Activated CD8-positive, alpha-beta memory T cell treated with anti-CD3 and anti-CD28 coated beads for 1 hour (primary cell): ENCODE measurements at places on chromosomes 2 and 18.

DNA sequence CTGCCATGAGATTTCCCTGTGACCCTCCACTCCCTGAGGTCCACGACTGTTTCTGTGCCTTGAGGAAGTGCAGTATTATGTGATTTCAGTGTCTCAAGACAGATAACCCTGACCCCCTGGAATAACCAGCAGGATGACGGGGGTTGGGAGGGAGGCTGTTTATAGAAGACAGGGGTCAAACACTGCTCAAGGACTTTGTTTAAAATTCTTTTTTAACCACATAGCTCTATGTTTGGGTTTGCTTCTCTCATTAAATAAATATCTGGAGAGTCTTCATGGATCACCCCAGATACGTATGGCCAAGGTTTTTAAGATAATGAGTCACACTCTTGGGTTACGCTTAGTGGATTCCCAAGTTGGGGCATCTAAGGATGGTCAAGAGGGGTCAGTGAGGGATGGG is 523.8 kb upstream of the TNP1 start:
- DNase-seq = no peak

DNA sequence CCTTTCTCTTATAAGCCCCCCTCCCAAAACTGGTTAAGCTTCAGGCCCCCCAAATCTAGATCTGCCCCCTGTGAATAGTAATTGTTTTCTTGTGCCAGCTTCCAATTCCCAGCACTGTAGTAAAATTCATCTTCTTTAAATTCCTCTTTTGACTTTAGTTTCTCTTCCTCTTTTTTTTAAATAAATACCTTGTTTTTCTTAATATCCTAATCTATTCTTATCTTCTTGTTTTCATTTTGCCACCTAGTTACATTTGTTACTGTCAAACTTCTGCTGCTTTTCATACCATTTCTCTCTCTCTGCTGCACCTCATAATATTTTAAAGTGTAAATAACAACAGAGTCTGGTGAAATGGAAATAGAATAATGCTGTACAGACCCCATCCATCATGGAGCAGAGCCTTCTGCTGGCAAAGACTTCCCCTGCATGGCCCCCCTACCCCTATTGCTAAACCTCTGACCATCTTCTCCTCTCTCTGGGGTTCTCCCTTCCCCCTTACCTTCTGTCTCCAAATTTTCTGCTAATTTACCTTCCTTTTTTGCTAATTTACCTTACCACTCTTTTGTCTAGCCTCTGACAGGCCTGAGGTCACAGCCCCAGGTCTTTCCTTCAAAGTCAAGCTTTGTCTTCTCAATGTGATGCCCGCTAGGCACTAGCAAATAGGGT is 94.9 kb upstream of the PAPOLG start:
- no peak for DNase-seq

- DNase-seq = no peak
These were observed 17.6 kb upstream of the MAP4K4 start for GRCh38 chr2:101679801-101680487.

DNA sequence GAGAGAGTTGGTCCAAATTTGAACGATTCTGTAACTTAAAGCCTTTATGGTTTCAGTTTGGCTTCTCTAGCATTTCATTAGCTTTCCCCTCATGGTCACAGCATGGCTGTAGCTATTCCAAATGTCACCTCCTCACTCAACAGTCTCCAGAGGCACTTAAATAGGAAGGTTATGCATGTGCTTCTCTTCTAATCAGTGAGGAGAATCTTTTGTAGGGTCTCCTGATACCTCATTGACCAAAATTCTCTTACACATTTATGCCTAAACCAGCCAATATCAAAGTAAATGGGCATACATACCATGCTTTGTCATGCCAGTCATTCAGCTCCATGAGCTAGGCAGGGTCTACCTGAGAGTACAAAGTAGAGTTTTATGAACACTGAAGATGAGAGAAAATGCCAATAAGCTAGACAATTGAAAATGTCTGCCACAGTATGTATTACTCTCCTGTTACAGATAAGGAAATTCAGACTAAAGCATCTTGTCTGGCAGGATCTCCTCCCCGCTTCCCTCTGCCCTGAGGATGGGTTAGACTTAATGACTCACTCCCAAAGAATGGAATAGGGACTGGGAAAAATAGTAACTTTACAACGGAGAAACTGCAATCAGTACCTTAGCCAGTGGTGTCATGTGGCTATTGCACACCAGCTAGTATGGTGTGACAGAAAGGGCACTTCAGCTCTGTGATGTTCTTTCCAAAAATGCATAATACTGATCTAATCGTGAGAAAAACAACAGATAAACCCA is 15.4 kb downstream of the DSG2 start:
- DNase-seq = no peak

GRCh38 chr2:168667156-168667555 is 135.3 kb upstream of the NOSTRIN start:
- no peak for DNase-seq
